Panc1 (cell line): ENCODE measurements at places on chromosomes 6 and 20.

DNA sequence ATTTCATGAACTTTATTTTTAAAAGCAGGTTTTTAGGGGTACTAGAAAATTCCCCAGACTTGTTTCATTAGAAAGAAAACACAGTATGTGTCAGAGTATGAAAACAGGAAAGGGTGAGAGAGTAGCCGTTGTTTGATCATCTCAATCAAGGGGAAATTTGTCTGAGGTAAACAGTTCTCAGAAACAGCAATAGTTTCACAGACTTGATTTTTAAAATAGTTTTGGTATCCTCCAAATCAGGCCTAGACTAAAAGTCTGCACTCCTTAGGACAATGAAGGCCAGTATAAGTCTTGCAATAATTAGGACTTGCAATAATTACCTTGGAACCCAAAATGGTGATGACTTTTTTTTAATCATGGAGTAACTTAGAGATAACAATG lies 176.6 kb upstream of the TAB2 start:
- no peak for DNase-seq

- no peak for DNase-seq
Measured at GRCh38 chr6:11744753-11745152, 33.9 kb downstream of the ADTRP start.

- DNase-seq, result no peak
Measured at GRCh38 chr6:19692506-19693298, 144.5 kb upstream of the ID4 start.

- DNase-seq, result no peak
Measured at GRCh38 chr20:4886771-4887527, 114.4 kb downstream of the SLC23A2 start.

- no peak for DNase-seq
Measured at GRCh38 chr6:1453024-1453423, 63.6 kb downstream of the FOXF2 start.

- no peak for DNase-seq
Measured at GRCh38 chr6:117270055-117270842, 4.9 kb downstream of the VGLL2 start.

- DNase-seq, result no peak
Measured at GRCh38 chr20:59481477-59482018, 122.8 kb upstream of the PHACTR3 start.

- no peak for DNase-seq
Measured at GRCh38 chr6:110643175-110643574, 166.8 kb upstream of the SLC22A16 start.

DNA sequence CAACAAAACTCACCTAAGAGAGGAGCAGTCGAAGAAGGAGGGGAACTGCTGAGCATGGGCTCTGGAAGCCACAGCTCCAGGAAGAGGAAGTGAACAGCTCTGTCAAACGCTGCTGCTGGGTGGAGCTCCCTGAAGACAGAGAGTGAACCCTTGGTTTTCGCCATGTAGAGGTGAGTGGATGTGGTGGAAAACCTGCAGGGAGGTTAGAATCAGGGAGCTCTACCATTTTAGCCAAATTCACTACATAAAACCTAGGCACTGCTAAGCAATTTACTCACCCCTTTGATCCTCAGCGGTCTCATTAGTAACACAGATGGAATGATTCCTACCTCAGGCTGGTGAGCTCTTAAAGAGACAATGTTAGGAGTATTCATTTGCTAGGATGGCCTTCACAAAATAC lies 19.4 kb upstream of the TFAP2A start:
- no peak for DNase-seq

DNA sequence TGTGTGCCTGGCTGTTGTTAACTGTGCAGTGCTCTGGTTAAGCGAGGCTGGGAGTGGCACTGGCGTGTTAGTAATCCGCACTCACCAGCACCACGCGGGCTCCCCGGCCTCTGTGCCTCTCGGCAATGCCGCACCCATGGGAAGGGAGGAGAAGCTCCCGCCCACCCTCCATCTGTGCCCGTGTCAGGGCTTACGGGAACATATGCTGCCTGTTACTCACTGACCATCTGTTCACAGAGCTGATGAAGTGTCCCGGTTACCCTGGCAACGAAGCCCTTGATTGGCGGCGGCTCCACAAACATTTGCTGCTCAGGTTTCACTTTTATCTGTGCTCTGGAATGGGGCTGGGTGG lies 114.7 kb downstream of the PSMB1 start:
- no peak for DNase-seq

- no peak for DNase-seq
Measured at GRCh38 chr6:10414756-10415616, at the start of gene TFAP2A. Gene TFAP2A (minus strand): TSS chr6:10415074. CDS start chr6:10414991, 83 bp downstream.

- no peak for DNase-seq
Measured at GRCh38 chr20:57236813-57237584, 29.4 kb downstream of the BMP7 start.

- DNase-seq, result no peak
Measured at GRCh38 chr6:160260803-160261450, 2.3 kb upstream of the SLC22A2 start.

- DNase-seq, result no peak
Measured at GRCh38 chr6:123529058-123529457, 107.7 kb downstream of the TRDN start.

- DNase-seq, result no peak
Measured at GRCh38 chr6:110459137-110459536, 17.3 kb downstream of the SLC22A16 start.

- DNase-seq, result no peak
Measured at GRCh38 chr20:35155936-35156335, 8.8 kb upstream of the EDEM2 start.

DNA sequence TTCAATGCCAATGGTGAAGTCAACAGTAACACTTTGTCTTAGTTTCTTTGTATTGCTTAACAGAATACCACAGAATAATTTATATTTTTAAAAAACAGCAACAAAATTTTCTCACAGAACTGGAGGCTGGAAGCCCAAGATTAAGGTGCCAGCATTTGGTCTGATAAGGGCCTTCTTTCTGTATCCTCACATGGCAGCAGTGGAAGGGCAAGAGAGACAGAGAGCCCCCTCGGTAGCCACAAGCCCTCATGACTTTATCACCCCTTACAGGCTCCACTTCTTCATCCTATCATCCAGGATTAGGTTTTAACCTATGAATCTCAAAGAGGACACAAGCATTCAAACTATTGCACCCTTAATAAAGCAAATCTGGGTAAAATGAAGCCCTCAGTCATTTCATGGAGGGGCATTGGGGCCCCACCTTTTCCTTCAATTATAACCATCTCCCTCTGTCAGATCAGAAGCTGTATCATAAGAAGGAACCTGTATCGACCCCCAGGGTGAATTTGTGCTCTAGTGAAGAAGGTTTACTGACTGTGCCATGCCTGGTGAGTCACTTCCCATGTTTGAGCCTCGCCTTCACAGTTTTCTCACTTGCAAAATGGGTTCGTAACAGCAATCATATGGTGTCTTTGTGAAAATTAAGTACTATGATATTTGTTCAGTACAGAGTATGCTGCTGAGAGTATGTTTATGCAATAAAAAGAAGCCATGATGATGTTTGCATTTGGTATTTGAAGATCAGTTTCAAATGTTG lies 178.2 kb downstream of the LRFN2 start:
- no peak for DNase-seq

DNA sequence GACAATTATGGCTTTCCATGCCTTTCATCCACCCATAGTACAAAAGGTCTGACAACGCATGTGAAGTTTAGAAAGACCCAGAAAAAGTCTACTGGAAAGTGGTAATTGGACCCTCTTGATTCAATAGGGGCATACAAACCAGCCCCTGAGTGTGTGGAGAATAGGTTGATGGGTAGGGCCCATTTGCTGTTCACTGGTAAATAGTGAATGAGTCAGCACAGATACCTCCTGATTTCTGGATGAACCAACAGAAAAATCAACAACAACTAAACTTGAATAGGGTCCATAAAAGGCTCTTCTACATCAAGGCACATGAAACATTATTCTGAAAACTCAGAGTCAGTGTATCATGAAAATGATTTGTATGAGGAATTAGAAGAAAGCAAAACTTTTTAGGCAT lies 235.4 kb upstream of the SLC35B3 start:
- no peak for DNase-seq

DNA sequence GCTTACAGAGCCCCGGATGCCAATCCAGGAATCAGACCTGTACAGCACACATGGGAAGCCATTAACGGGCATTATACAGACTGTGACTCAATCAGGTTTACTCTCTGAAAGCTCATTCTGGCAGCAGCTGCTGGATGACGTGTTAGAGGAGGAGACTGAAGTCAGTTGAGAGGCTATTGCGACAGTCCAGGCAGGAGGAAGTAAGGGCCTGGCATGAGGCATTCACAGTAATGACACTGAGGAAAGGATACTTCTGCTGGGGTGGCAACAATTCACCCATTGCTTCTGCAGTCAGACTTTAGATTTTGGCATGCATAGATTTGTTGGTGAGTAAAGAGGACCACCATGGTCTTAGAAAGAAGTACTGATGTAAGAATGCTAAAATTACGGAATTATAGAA lies 151.0 kb upstream of the HEY2 start:
- DNase-seq, result peak; percentile 33

- DNase-seq, result no peak
Measured at GRCh38 chr20:24704899-24705298, 235.5 kb downstream of the SYNDIG1 start.

GRCh38 chr20:43032459-43032858 lies 157.2 kb downstream of the PTPRT start:
- DNase-seq, result no peak

GRCh38 chr20:48905297-48905647 lies 16.2 kb upstream of the ARFGEF2 start:
- no peak for DNase-seq

DNA sequence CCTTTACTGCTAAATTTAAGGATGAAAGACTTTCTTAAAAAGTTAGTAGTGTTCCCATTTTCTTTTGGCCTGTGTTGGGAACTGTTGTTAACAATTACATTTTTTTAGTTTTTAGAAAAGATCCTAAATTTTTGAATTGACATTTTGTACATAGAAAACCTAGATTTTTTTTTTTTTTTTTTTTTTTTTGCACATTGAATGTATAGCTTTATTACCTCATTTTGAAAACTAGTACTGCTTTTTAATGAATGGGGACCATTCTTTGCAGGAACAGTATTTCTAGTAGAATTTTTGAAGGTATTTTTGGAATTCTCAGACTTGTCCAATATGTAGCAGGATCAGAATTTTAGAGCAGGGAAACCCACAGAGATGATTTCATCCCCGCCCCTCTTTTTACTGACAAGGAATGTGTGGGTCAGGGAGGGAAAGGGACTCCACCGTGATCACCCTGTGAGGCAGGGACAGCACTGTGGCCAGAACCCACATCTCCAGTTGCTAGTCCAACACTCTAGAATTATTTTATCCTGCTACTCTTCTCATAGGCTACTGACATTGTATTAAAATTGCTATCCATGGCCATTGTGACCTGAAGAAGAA lies 154.4 kb upstream of the SUPT3H start:
- no peak for DNase-seq

DNA sequence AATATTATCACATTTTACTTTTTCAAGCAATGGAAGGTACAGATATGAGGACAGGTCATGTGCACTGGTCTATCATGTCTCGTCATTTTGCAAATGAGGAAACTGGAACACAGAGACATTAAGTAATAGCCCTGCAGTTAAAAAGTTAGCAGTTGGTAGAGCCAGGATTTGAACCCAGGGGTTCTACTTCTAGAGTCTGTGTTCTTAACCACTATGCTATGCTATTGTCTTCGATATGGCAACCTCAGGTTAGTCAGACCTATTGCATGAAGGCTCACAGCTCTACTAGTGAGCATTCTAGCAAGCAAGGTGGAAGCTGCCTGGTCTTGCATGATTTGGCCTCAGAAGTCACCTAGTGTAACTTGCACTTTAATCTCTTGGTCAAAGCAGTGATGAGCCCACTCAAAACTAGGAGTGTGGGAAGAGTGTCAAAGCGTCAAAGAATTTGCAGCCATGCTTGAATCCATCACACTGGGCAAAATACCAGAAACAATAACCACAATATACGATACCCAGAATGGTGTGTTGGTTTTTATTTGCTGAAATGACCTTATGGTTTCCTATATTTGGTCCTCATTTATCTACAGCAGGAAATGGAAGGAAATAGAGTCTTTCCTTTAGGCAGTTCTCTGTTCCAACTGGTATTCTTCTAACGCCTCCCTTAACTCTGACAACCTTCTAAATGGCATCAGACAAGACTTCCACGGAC lies 20.4 kb upstream of the BMP2 start:
- DNase-seq, result peak; percentile 59

DNA sequence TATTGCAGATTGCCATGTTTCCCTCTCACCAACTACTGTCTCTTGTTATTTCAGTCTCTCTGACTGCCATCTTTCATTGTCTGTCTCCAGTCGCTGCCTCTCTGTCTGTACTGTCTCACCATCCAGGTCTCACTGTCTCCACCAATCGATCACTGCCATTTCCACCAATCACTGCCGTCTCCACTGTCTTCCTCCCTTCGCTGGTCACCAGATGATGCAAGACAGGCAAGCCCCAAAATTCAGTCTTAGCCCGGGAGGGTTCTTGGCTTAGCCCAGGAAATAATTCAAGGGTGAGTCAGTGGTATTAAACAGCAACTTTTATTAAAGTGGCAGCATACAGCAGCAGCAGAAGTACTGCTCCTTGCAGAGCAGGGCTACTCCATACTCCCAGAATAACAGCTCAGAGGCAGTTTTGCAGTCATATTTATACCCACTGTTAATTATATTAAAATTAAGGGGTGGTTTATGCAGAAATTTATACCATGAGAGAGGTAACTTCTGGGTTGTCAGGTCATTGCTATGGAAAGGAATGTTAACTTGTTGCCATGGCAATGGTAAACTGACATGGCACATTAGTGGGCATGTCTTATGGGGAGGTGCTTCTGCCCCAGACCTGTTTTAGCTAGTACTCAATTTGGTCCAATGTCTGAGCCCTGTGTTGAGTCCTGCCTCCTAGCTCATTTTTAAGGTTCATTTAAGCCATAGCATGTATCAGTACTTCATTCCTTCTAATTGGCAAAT lies 23.0 kb upstream of the ECHDC1 start:
- DNase-seq, result peak; percentile 68

DNA sequence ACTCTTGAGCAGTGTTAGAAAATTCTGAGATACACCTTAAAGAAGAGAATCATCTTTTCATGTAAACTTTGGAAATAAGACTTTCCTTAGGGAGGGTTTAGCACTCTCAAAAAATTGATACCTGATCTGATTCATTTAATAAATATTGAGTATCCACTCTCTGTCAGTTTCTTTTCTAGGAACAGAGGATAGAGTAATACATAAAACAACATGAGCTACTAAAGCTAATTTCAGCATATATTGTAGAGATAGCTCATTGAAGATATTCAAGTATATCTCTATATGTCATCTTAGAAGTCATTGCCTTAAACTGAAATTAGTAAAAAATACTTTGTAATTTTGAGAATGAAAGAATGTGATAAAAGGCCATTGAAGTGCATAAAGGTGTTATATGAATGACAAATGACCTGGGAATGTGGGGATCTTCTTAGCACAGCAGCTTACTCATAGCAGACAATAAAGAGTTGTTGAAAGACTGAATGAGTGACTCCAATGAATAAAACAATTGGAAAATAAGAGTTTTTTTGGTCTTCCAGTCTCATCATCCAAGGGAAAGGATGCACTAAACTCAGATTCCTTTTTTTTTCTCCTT lies 29.2 kb downstream of the RHAG start:
- DNase-seq, result no peak
